ENCODE measurements at places on chromosomes 1 and 21. TPM values are rescaled to one million over a fixed set of nuclear protein-coding genes. Genes with fewer than 3 reads are reported as not detected.

APOBEC4 gene
- not detected for total RNA-seq

LHX8 gene
- not detected for total RNA-seq

GNG12 gene
- total RNA-seq, result not detected

DNA sequence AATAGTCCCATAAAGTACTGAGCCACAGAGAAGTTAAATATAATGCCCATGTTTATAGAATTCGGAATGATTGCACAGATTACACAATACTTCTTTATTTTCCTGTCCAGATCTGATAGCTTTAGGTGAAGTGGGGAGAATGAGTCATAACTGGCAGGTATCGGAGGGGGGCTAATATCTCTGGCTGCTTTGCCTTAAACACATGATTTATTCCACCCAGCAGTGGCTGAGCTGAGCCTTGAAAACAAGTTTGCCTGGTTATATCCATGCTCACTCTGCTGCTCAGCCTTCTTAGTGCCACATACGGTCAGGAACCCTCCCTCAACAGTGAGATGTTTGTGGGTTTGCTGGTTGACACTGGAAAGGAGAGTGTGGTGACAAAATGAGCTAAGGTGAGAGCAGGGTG, 119.7 kb upstream of the ZNF648 start:
- DNase-seq, result no peak

GRCh38 chr1:13576926-13577325, 6.7 kb upstream of the PDPN start:
- DNase-seq, result no peak

DNA sequence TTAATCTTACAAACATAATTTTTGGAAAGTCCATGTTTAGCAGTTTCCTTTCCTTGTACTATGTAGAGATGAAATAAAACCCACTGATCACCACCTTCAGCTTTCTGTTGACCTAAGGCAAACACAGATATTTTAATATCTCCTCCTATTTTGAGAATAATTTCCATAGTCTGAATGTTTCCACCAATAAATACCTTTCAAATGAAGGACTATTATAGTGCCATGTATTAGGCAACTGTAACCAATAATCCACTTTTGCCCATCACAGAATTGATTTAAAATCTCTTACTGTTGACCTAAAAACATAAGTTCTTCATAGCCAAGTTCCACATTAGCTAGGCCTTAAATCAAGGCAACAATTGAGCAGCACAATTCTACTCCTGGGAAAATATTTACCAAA, 1.8 kb downstream of the CDC42BPA start:
- DNase-seq, result no peak

DNA sequence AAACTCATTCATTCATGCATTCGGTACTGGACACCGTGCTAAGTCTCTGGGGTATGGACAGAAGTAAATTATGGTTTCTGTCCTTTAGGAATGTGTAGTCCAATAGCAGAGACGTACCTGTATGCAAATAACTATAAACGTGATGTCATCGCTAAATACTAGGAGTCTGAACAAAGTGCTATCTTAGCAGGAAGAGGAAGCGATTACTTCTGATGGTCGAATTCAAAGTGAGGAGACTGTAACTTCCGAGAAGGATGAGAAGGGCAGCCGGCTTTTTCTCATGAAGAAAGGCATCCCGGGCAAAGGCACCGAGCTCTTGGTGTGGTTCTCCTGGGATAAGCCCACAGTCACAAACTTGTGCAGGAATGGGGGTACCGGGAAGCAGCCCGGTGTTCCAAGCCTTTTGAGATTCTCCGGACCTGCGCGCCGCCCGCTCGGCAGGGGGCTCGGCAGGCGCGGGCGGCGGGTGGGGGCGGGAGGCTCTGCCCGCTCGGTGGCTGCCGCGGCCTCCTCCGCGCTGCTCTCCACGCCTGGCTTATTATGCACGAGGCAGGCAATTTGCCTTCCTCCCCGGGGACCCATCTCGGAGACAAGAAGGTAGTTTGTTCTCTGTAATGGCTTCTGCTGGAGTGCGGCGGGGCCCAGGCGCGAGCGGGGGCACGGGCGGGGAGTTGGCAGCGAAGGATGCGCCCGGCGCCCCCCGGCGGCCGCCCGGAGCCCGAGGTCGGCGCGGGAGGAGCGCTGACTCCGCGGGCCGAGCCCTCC, 67.5 kb upstream of the CD1D start:
- no peak for DNase-seq

GRCh38 chr1:9993561-9994075, 3.4 kb upstream of the RBP7 start:
- no peak for DNase-seq

DNA sequence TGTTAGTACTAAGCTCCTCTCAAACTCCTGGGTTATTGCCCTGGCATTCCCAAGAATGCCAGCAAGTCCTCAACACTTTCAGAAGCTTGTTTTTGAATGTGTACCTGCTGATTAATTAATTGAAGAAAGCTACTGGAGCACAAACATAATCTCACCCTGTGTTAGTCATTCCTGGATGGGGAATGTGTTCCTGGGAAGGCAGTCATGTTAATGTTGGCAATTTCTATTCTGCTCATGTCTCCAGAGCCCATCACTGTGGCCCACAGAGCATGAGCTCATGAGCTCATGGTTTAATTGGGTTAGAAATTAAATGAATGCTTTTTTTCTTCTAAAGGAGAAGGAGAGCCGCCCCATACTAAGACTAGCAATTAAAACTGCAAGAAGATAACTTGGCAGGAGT, 31.9 kb upstream of the KCNA3 start:
- DNase-seq, result no peak

GRCh38 chr1:191498318-191498717, 659.9 kb upstream of the RGS18 start:
- DNase-seq, result no peak

DNA sequence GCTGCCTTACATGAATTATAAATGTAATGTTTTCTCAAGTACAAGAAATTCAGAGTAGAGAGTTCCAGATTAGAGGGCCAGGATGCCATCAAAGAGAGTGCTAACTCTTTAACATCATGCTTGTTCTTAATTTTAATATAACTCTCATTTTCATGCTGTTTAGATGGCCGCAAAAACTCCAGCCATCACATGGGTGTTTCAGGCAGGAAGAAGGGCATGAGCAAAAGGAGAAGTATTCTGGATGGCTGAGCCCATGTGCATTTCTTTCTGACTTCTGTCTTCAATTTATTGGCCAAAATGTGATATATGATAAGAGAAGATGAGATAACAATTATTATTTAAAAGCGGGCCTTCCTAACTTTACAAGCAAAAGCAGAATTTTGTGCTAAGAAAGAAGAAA, 1328.6 kb downstream of the MRPL39 start:
- DNase-seq, result no peak
